Activated CD4-positive, CD25-positive, alpha-beta regulatory T cell treated with anti-CD3 and anti-CD28 coated beads, Interleukin-2, amount 50 U/mL, for 16 hours (primary cell): ENCODE measurements at places on chromosomes 6 and 20.
A peak's percentile ranks its signal among the peaks of the same experiment; 100 is the strongest.

GRCh38 chr20:35866418-35867202 lies 87.7 kb downstream of the SCAND1 start:
- no peak for DNase-seq

GRCh38 chr20:13054011-13054410 lies 45.2 kb downstream of the SPTLC3 start:
- no peak for DNase-seq

GRCh38 chr20:35303735-35304491 lies 11.7 kb upstream of the FAM83C start:
- peak; percentile 69 for DNase-seq

GRCh38 chr6:44618371-44618770 lies 230.9 kb downstream of the CDC5L start:
- DNase-seq: no peak

DNA sequence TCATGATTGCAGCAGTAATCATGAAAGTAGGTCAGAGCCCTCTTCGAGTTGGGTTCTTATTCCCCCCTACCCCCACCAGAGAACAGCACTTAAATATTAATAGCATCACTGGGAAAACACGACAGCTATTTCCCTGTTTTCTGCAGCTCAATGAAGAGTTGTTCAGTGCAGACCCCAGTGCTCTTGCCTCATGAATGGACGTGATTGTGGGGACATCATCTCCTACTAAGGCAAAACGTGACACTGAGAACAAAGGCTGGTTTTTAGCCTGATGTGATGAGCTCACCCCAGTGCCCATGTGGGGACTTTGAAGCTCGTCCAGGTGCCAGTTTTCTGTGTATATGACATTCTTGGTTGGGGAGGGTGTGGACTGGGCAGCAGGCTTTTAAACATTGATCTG lies 105.9 kb downstream of the SLC35F1 start:
- no peak for DNase-seq

- DNase-seq: no peak
Observed at GRCh38 chr6:66731310-66731709, 1024.3 kb upstream of the EYS start.

GRCh38 chr6:107625264-107625663 lies 135.3 kb downstream of the SOBP start:
- no peak for DNase-seq

DNA sequence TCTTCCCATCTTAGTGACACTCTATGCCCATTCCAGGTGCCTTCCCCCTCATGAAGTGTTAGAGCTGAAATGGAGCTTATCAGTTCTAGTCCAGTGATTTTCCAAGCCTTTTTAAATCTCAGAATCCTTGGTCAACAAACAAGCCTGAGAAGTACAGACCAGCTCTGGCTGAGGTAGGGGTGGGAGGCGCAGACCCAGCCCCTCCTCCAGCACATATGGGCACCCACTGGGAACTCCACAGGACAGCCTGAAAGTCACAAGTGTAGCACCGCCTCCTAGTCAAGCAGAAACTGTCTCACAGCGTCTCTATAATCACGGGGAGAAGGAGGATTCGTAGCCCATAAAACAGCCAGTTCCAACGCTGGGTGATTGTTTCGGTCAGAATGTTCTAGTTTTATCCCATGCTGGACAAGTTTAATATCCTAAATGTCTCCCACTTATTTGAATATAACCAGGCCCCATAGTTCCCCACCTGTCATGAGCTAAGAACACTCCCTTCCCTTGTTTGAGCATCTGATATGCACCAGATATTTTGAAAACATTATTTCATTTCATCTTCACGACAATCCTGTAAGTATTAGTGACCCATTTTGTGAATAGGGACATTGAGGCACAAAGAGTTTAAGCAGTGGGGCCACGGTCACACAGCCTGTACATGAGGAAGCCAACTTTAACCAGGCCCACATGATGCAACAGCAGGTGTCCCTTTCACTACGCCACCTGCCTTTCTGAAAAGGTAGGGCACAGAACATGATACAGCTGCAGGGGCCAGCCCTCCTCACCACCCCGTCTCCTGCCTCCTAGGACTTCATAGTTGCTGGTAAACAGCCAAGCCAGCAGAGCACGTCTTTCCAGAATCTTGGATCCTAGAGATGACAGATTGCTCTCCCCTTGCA lies 40.1 kb downstream of the TRAF3IP2 start:
- DNase-seq: no peak

DNA sequence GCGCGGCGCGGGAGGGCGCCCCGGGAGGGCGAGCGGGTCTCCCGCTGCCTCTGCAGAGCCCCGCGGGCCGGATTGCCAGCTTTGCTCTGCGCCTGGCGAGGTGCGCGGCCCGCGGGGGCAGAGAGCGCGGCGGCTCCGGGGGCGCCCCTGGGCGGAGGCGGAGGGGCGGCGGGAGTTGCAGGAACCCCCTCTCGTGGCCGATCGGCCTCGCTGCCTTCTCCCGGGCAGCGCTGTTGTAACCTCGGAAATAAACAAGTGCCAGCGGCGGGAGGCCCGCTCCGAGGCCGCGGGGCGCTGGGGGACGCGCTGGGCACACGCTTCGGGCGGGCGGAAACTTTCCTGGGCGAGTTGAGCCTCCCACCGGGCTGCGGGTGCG lies 1.2 kb downstream of the CDH4 start:
- DNase-seq: no peak

DNA sequence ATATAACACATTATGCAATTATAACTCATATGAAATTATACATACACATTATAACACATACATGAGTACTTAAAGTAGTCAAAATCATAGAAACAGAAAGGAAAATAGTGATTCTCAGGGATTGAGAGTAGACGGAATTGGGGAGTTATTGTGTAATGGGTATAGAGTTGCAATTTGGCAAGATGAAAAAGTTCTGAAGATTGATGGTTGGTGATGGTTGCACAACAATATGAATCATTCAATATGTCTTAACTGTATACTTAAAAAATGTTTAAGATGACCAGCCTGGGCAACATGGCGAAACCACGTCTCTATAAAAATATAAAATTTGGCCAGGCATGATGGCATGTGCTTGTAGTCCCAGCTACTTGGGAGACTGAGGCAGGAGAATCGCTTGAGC lies 372.7 kb downstream of the CDKAL1 start:
- no peak for DNase-seq

- no peak for DNase-seq
Observed at GRCh38 chr6:90350689-90351554, 54.3 kb upstream of the BACH2 start.

GRCh38 chr6:6277413-6277812 lies 43.0 kb downstream of the F13A1 start:
- DNase-seq: no peak

GRCh38 chr6:53979468-53980067 lies 131.7 kb upstream of the MLIP start:
- DNase-seq: no peak

GRCh38 chr6:140225701-140226436 lies 851.4 kb upstream of the CITED2 start:
- DNase-seq: no peak

DNA sequence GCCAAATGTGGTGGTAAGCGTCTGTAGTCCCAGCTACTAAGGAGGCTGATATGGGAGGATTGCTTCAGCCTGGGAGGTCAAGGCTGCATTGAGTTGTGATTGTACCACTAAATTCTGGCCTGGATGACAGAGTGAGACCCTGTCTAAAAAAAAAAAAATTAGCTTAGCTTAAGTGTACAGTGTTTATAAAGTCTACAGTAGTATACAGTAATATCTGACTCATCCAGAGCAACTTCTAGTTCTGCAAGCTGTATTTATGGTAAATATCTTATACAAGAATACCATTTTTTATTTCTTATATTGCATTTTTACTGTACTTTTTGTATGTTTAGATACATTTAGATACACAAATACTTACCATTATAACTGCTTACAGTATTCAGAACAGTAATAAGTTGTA lies 58.1 kb downstream of the UQCC1 start:
- DNase-seq: no peak

DNA sequence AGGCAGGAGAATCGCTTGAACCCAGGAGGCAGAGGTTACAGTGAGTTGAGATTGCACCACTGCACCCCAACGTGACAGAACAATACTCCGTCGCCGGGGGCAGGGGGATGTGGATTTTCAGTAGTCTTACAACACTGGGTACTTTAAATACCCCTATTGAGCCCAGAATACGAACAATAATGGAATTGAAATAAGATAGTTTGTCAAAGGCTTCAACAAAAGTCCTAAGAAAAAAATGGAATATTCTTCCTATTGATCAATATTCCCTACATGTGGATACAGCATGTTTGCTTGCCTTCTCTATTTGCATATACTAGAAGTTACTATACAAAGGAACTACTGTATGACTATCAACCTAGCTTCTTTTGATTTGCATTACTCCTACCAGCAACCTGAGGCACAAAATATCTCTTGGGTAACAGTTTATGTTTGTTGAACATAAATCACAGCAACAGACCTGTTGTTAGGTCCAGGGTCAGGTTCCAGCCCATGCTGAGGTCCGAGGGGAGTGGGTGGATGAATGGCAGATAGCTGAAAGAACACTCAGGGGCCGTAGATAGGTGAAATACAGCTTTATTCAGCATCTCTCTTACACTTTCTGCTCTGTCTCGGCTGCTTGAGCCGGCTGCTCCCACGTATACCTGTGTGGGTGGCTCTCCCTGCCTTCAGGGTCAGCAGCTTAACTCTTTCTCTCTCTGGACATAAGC lies 23.8 kb downstream of the MAN1A1 start:
- DNase-seq: no peak

GRCh38 chr6:133099573-133099972 lies 141.6 kb upstream of the EYA4 start:
- no peak for DNase-seq

- no peak for DNase-seq
Observed at GRCh38 chr6:55875400-55875799, at the start of gene BMP5. Gene BMP5 (minus strand): TSS chr6:55875590. CDS start chr6:55874865, 725 bp downstream.

DNA sequence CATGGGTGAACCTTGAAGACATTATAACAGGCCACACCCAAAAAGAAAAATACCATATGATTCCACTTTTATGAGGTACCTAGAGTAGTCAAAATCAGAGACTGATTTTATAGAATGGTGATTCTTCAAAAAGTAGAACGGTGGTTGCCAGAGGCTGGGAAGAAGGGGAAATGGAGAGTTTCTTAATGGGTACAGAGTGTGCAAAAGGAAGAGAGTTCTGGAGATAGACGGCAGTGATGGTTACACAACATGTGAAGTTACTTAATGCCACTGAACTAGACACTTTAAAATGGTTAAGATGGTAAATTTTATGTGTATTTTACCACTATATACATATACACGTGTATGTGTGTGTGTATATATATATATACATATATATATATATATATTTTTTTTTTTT lies 80.8 kb downstream of the PRND start:
- DNase-seq: no peak

- no peak for DNase-seq
Observed at GRCh38 chr20:677957-678356, 2.4 kb upstream of the SCRT2 start.

GRCh38 chr6:30664994-30665767 lies 7.6 kb downstream of the DHX16 start:
- no peak for DNase-seq

GRCh38 chr6:53793318-53794136 lies 1.3 kb upstream of the LRRC1 start:
- DNase-seq: no peak

DNA sequence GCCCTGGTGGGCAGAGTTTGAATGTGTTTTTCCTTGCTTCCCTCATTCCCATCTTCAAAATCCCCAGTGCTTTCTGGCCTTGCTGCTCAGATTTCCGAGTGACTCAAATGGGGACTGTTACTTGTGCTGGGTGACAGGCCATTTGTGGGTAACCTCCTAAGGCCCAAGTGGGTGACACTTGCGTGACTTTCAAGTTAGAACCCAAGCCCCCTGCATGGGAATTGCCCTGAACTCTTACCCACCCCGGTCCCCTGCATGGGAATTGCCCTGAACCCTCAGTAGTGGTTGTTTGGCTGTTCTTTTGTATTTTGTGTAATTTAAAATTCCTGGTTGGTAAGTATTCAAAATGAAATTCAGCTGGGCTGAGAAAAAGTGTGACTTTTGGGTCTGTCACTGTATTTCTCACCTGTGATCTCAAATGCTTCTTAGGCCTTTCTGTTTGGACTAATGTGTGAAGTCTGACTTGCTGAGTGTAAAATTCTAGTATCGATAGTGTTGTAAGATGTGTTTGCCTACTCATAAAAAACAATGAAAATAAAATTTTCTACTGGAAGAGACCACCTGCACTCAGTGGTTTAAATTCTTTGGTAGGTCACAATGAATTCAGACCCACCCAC lies 12.4 kb upstream of the RBM38 start:
- DNase-seq: no peak

- no peak for DNase-seq
Observed at GRCh38 chr6:8075704-8076103, 11.5 kb upstream of the BLOC1S5 start.

- no peak for DNase-seq
Observed at GRCh38 chr6:92507552-92507951, 911.8 kb downstream of the EPHA7 start.

- DNase-seq: no peak
Observed at GRCh38 chr6:44257025-44257752, at the start of gene SLC35B2. Gene SLC35B2 (minus strand): TSS chr6:44257528. CDS start chr6:44257410, 118 bp downstream.

- DNase-seq: no peak
Observed at GRCh38 chr20:61801428-61801827, 264.3 kb downstream of the TAF4 start.

GRCh38 chr6:88704980-88705379 lies 258.4 kb downstream of the RNGTT start:
- no peak for DNase-seq

DNA sequence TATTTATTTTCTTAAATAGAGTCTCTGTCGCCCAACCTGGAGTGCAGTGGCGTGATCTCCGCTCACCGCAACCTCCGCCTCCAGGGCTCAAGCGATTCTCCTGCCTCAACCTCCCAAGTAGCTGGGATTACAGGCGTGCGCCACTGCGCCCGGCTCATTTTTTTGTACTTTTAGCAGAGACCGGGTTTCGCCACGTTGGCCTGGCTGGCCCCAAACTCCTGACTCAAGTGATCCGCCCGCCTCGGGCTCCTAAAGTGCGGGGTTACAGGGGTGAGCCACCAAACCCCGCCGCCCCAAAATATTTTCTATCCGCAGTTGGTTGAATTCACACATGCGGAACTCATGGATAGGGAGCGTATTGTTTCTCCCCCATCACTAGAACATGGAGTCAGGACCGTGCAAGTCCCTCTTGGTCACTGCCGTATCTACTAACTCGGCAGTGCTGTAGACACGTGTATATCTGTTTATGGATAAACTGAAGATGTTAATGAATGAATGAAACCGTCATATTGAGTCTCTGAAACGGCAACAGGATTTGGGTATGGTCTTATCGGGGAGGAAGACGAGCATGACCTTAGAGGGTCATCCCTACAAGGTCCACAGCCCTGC lies 904 bp downstream of the MKKS start:
- no peak for DNase-seq
